ENCODE measurements at places on chromosomes 2 and 18.
A peak's percentile ranks its signal among the peaks of the same experiment; 100 is the strongest.

DNA sequence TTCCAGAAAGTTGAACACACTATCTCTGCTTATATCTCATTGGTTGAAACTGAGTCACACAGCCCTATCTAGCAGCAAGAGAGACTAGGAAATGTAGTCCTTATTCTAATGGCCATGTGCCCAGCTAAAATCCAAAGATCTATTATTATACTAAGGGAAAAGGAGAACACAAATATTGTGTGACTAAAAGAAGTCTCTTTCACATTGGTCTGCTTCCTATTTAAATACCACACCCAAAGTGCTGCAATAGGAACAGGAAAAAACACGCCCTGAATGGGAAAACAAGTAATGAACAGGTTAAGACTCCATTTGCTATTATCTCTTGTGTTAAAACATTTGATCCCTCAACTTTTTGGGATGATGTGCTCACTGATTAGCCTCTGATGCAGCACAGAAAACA, 86.8 kb upstream of the BARD1 start:
- H3K27ac ChIP-seq = no peak overlapping the region
- no peaks in the 10 kb centered on the region for H3K27me3 ChIP-seq
- no peaks in the 10 kb centered on the region for H3K36me3 ChIP-seq
- H3K4me3 ChIP-seq = no peak overlapping the region

DNA sequence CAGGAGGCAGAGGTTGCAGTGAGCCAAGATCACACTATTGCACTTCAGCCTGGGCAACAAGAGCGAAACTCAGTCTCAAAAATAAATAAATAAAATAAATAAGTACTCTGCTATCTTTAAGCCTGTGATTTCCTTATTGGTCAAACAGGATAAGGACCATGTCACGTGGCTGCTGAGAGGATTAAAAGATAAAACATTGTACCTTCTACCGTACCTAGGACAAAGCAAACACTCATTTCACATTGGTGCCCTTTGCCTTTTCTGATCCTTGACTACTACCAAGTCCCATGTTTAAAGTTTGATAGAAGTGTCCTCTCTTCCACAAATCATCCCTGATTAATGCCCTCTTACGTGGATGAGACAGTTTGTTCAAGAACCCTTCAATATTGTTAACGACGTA, 120.2 kb upstream of the TFCP2L1 start:
- H3K4me3 ChIP-seq = no peak overlapping the region
- no peak for DNase-seq
- H3K27me3 ChIP-seq = no peaks in the 10 kb centered on the region
- no peaks in the 10 kb centered on the region for H3K4me1 ChIP-seq
- no peak overlapping the region for H3K27ac ChIP-seq

GRCh38 chr2:43950383-43951008, 45.3 kb downstream of the LRPPRC start:
- DNase-seq = no peak
- no peaks in the 10 kb centered on the region for H3K27me3 ChIP-seq
- H3K4me1 ChIP-seq = peaks cover 2% of the 10 kb centered on the region
- no peak overlapping the region for H3K4me3 ChIP-seq
- H3K27ac ChIP-seq = peak overlapping the region; percentile 11
- peaks cover 77% of the 10 kb centered on the region for H3K36me3 ChIP-seq

GRCh38 chr2:10993001-10993481, 81.3 kb downstream of the KCNF1 start:
- H3K27ac ChIP-seq = no peak overlapping the region
- H3K4me1 ChIP-seq = no peaks in the 10 kb centered on the region
- H3K4me3 ChIP-seq = no peak overlapping the region
- no peaks in the 10 kb centered on the region for H3K36me3 ChIP-seq

DNA sequence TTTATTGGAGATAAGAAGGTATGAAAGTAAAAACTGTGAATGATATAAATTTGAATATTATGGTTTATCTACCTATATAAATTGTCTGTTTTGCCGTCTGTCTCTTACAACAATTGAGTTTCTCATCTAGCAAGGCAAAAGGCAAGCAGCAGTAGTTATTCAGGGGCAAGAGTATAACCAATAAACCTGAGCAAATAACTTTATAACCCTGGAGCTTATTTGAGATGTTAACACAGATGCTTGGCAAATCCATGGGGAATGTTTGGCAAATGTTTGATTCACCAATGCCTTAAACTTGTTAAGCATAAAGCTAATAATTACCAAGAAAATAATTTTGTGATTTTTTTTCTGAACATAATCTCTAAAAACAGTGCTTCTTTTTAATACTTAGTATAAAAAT, 9.9 kb upstream of the EPHA4 start:
- H3K4me1 ChIP-seq = no peaks in the 10 kb centered on the region
- no peaks in the 10 kb centered on the region for H3K36me3 ChIP-seq
- no peak for DNase-seq
- H3K4me3 ChIP-seq = no peak overlapping the region
- peaks cover 23% of the 10 kb centered on the region for H3K27me3 ChIP-seq

DNA sequence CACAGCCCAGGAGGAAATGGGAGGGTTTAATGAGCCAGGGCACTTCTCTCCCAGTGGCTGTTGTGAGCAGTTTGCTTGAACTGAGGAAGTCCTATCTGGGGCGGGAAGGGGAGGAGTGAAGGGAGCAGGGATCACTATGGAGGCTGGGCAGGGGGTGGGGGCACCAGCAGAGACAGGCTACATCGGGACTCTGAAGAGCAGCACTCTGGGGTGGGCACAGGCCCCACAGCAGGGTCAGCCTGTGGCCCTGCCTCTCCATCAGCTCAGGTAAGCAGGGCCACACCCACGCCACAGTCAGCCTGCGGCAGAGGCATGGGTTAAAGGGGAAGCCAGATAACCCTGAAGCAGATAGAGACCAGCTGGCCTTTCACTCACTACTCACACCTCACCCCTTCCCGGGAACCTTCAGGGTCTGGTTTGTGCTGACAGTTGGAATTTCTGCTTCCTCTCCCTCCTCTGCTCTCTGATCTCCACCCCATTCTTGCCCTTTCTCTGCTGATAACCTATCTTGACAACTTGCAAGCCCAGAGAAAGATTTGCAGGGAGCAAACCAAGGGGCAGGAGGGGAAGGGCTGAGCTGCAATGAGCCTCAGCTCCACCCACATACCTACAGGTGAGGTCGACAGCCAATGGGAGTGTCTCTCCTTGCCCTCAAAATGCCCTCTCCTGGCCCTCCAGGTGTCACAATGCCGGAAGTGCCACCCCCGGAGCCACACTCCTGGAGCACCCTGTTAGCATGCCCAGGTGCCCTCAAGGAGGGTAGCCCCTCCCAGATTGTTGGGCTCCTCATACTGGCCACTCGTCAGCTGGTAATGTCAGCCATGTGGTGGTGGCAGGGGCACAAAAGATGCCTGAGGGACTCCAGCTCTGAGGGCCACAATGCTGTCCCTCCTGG, 3.7 kb downstream of the SIGLEC15 start:
- no peak for DNase-seq
- H3K27ac ChIP-seq = no peak overlapping the region
- H3K36me3 ChIP-seq = no peaks in the 10 kb centered on the region
- peaks cover 10% of the 10 kb centered on the region for H3K4me1 ChIP-seq

DNA sequence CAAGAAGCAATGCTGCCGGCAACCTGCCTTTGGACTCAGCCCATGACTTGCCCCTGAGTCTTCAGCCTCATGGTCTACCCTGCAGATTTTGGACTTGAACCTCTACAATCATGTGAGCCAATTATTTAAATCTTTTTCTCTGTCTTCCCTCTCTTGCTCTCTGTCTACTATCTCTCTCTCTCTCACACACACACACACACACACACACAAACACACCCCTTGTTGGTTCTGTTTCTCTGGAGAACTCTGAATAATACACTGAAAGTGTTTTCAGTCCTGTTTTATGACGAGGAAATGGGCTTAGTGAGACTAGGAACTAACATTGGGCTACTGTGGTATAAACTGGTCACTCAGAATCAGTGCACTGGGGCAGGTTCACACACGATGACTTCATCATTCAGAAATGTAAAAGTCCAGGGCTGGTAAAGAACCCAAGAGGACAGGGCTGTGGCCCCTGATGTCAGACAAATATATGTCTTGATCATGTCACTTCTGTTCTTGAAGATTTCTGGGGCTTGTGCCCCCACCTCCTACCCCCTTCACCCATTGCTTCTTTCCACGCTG, 266.1 kb upstream of the SIX2 start:
- no peak for DNase-seq
- no peaks in the 10 kb centered on the region for H3K36me3 ChIP-seq
- peaks cover 18% of the 10 kb centered on the region for H3K27me3 ChIP-seq

Data from activated T-helper 2 cell treated with anti-CD3 and anti-CD28 coated beads, Interferon-gamma antibody, Interleukin-2, Interleukin-4, amounts not matched to agents 10 μg/mL and 5 μg/mL and 100 μg/mL, durations not matched to agents 14 hours and 24 hours and 36 hours (primary cell).